ENCODE measurements at places on chromosomes 1 and 21. TPM values are rescaled to one million over a fixed set of nuclear protein-coding genes. Genes with fewer than 3 reads are reported as not detected.

Gene DNAI4
- total RNA-seq: 0.94 TPM

Gene RRAGC
- 31.5 TPM for total RNA-seq

Gene AK5
- 6.8 TPM for total RNA-seq

Gene SEMA6C
- total RNA-seq: 1.5 TPM

Gene ATP1B1
- total RNA-seq: 196 TPM

Gene ADAM30
- not detected for total RNA-seq
